Memory B cell (primary cell): ENCODE measurements at places on chromosomes 11 and 22.

DNA sequence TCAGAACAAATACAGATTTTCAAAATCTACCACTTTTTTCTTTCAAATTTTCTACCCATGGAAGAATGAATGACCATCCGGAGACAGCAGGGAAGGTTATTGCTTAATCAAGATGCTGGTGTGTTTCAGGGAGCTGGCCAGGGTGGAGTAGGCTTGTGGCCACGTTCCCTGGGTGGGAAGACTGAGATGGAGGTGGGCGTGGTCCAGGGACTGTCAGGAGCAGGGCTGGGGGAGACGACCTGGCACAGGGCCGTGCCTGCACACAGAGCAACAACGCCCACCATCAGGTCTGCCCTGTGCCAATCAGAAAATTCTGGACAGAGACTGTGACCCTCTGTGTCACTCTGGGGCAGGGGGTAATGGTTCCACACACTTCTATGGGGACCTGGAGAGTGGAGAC, 7.1 kb upstream of the APOBEC3H start:
- no peak for DNase-seq
- H3K36me3 ChIP-seq: peaks cover 12% of the 10 kb centered on the region
- H3K4me3 ChIP-seq: no peak overlapping the region
- H3K4me1 ChIP-seq: peaks cover 44% of the 10 kb centered on the region
- H3K27me3 ChIP-seq: no peaks in the 10 kb centered on the region

GRCh38 chr11:92752122-92752521, 217.3 kb upstream of the MTNR1B start:
- H3K27ac ChIP-seq: no peak overlapping the region
- no peaks in the 10 kb centered on the region for H3K4me1 ChIP-seq
- H3K36me3 ChIP-seq: no peaks in the 10 kb centered on the region
- no peaks in the 10 kb centered on the region for H3K27me3 ChIP-seq

DNA sequence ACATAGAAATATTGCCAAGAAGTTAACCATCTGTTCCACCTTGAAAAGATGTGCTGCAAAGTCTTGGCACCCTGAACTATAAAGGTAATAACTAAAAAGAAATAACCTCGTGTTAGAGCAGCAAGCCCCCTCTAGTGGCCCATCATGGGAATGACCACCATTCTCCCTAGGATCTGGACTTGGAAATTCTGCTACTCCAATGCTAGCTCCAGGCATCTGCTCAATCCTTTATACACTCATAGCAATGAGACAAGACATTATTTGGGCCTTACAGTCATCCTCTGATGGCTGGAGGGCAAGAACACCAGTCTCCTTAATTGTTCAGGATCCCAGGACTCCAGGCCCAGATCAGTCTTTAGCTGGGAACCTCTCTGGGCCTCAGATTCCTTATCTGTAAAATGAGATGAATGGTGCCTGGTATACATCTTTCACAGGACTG, 76.0 kb downstream of the CWC15 start:
- DNase-seq: peak; percentile 32
- H3K27ac ChIP-seq: no peak overlapping the region
- no peak overlapping the region for H3K4me3 ChIP-seq
- H3K4me1 ChIP-seq: no peaks in the 10 kb centered on the region
- no peaks in the 10 kb centered on the region for H3K36me3 ChIP-seq

DNA sequence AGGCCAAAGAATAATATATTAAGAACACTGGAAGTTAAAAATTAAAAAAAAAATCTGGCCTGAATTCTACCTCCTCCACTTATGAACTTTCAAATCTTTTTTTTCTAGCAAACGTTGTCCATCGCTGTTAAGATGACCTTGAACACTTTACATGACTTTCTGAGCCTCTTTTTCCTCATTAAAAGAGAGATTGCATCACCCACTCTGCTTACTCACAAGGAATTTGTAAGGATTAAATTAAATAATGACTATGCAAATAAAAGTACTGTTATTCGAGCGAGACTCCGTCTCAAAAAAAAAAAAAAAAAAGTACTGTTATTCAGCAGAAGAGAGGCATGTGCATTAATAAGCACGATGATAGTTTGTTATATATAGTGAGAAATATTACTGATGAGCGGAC, 285.1 kb upstream of the CCDC90B start:
- peaks cover 13% of the 10 kb centered on the region for H3K27me3 ChIP-seq
- no peak for DNase-seq
- H3K4me3 ChIP-seq: no peak overlapping the region
- no peak overlapping the region for H3K27ac ChIP-seq
- peaks cover 2% of the 10 kb centered on the region for H3K36me3 ChIP-seq
- no peaks in the 10 kb centered on the region for H3K4me1 ChIP-seq

DNA sequence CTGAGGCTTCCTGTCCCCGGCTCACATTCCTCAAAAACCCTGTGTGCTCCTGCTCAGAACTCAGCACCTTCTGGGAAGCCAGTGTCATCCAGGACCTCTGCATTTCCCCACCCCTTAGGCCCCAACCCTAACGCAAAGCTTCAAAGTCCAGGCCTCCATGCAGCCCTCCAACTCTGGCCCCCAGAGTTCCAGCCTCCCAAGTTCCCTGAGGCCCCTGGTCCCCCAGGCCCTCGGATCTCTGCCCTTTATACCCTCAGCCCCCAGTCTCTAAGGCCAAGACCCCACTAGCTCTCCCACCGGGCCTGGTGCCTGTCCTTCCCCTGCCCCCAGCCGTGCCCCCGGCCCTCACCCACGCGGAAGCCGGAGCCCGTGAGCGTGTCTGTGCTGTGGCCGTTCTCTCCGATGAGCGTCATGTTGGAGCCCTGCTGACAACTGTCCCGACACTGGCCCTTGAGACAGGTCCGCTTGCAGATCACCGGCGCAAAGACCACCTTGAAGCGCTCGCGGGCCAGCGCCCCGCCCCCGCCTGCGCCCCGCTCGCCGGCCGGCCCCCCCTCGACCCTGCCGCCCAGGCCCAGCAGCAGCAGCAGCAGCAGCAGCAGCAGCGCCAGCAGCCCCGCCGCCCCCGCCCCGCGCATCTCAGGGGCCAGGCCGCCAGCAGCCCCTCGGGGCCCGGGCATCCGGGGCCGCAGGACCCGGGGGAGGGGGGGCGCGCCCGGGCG, 718 bp downstream of the LTBP3 start:
- H3K4me3 ChIP-seq: peak overlapping the region; percentile 74
- H3K4me1 ChIP-seq: peaks cover 32% of the 10 kb centered on the region
- no peaks in the 10 kb centered on the region for H3K36me3 ChIP-seq
- H3K27me3 ChIP-seq: no peaks in the 10 kb centered on the region

- no peak overlapping the region for H3K4me3 ChIP-seq
- no peaks in the 10 kb centered on the region for H3K4me1 ChIP-seq
- DNase-seq: no peak
- peaks cover 7% of the 10 kb centered on the region for H3K27me3 ChIP-seq
- H3K27ac ChIP-seq: no peak overlapping the region
Observed at GRCh38 chr22:35958334-35958733, 70.3 kb downstream of the RBFOX2 start.

- H3K36me3 ChIP-seq: no peaks in the 10 kb centered on the region
- no peaks in the 10 kb centered on the region for H3K4me1 ChIP-seq
- H3K27me3 ChIP-seq: peaks cover 19% of the 10 kb centered on the region
- H3K4me3 ChIP-seq: no peak overlapping the region
Observed at GRCh38 chr11:120814531-120815318, 209.2 kb upstream of the TBCEL start.

DNA sequence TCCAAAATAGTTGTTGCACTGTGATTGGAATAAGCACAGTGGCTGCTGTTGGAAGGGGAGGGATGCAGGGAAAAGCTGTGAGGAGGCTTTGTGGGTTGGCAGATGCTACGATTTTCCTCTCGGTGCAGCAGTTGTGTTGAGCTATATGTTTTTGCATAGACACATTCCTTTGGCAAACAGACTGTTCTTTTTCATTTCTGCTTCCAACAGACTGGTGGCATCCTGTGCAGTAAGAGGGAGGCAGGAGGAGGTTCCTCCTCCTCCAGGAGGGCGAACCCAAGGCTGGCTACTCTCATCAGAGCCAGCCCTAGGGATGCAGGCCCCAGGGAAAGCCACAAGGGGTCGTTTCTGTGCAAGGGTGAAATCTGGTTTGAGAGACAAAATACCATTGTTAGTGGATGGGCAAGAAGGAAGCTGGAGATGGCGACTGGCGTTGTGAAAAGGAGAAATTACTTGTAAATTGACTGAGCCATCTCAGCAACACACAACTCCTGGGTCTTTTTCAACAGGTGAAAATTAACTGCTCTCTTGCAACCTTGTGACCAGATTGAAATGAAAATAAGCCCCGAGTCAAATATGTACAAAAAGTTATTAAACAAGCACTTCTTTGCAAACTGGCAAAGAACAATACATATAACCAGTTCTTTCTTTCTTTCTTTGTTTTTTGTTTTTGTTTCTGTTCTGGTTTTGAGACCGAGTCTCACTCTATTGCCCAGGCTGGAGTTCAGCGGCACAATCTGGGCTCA, 26.5 kb upstream of the UBASH3B start:
- H3K36me3 ChIP-seq: no peaks in the 10 kb centered on the region
- H3K4me1 ChIP-seq: peaks cover 4% of the 10 kb centered on the region
- H3K4me3 ChIP-seq: no peak overlapping the region

- H3K36me3 ChIP-seq: no peaks in the 10 kb centered on the region
- no peak for DNase-seq
- no peaks in the 10 kb centered on the region for H3K27me3 ChIP-seq
- no peak overlapping the region for H3K4me3 ChIP-seq
- H3K4me1 ChIP-seq: peaks cover 2% of the 10 kb centered on the region
Observed at GRCh38 chr22:37047006-37047405, 4.5 kb upstream of the KCTD17 start.

- no peaks in the 10 kb centered on the region for H3K36me3 ChIP-seq
- peak; percentile 53 for DNase-seq
Observed at GRCh38 chr11:116732271-116733042, 40.3 kb downstream of the BUD13 start.

GRCh38 chr11:30282289-30282631, 40.6 kb upstream of the ARL14EP start:
- no peaks in the 10 kb centered on the region for H3K36me3 ChIP-seq
- H3K4me3 ChIP-seq: peak overlapping the region; percentile 4
- H3K4me1 ChIP-seq: peaks cover 12% of the 10 kb centered on the region
- no peak overlapping the region for H3K27ac ChIP-seq

GRCh38 chr22:40376149-40376548, 5.8 kb downstream of the SGSM3 start:
- H3K27me3 ChIP-seq: no peaks in the 10 kb centered on the region
- peak overlapping the region; percentile 41 for H3K27ac ChIP-seq
- H3K4me3 ChIP-seq: peak overlapping the region; percentile 43
- peaks cover 22% of the 10 kb centered on the region for H3K4me1 ChIP-seq
- peaks cover 2% of the 10 kb centered on the region for H3K36me3 ChIP-seq

DNA sequence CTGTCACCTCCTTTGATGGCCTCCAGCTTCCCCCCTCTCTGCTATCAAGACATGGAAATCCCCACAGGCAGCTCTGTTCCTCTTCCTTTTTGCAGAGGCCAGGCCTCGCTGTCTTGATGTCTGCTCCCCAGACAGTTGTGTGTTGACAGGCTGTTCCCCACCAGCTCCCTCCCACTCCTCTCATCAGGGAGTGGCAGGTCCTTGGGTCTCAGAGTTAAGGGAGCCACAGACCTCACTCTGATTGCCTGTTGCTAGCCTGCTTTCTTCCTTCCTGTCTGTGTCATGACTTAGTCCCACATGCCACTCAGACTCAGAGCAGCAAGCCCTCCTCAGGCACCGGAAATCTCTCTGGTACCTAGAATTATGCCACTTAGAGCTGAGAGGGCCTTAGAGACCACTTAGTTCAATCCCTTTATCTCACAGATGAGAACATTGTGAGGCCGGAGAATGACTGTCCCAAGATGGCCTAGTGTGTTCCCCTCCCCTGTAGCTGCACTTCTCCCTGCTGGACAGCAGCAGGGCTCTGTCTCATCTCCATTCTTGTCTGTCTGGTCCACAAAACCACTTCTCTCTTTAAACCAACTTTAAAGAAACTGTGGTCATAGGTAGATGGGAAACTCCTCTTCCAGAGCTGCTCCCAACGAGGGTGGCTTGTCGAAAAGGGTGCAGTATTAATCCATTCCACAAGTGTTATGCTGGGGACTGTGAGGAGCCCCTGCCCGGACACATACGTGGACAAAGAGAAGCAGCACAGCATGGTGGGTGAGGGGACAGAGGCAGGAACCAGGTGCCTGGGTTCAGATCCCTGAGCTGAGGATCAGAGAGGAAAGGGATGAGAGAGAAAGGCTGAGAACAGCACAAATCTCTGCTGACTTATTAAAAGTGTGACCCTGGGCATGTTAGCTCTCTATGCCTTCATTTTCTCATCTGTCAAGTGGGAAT, 4.2 kb downstream of the AMPD3 start:
- H3K27ac ChIP-seq: peak overlapping the region; percentile 93
- no peaks in the 10 kb centered on the region for H3K27me3 ChIP-seq
- peak; percentile 63 for DNase-seq
- H3K4me1 ChIP-seq: peaks cover 59% of the 10 kb centered on the region
- H3K4me3 ChIP-seq: peak overlapping the region; percentile 78
- H3K36me3 ChIP-seq: peaks cover 18% of the 10 kb centered on the region

DNA sequence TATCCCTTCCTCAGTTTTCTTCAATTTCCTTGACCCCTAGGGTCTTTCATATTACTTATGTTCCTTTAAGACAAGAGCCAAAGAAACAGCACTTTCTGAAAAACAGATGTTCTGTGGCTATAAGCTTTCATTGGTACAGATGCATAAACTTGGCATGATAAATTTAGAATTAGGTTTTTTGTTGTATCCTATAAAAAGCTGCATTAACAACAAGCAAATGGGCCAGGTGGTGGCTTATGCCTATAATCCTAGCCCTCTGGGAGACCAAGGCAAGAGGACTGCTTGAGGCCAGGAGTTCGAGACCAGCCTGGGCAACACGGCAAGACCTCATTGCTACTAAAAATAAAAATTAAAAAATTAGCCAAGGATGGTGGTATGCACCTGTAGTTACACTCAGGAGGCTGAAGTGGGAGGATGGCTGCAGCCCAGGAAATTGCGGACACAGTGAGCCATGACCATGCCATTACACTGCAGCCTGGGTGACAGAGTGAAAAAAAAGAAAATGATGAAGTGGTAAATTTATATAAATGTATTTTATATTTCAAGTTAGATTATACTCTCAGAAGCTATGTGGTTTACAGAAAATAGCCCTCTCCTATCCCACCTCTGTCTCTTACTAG, 18.3 kb downstream of the KMT5B start:
- DNase-seq: no peak
- peaks cover 5% of the 10 kb centered on the region for H3K36me3 ChIP-seq
- H3K4me3 ChIP-seq: no peak overlapping the region
- no peak overlapping the region for H3K27ac ChIP-seq
- H3K4me1 ChIP-seq: peaks cover 54% of the 10 kb centered on the region

- no peaks in the 10 kb centered on the region for H3K27me3 ChIP-seq
- no peak overlapping the region for H3K27ac ChIP-seq
- no peaks in the 10 kb centered on the region for H3K36me3 ChIP-seq
- no peaks in the 10 kb centered on the region for H3K4me1 ChIP-seq
- no peak for DNase-seq
Observed at GRCh38 chr22:27487600-27488452, 313.7 kb downstream of the MN1 start.

- peaks cover 3% of the 10 kb centered on the region for H3K4me1 ChIP-seq
- no peak overlapping the region for H3K27ac ChIP-seq
- DNase-seq: no peak
- no peak overlapping the region for H3K4me3 ChIP-seq
- H3K27me3 ChIP-seq: peaks cover 10% of the 10 kb centered on the region
- no peaks in the 10 kb centered on the region for H3K36me3 ChIP-seq
Observed at GRCh38 chr11:64084951-64085710, 49.4 kb downstream of the FLRT1 start.

- no peaks in the 10 kb centered on the region for H3K4me1 ChIP-seq
- H3K27me3 ChIP-seq: no peaks in the 10 kb centered on the region
- H3K4me3 ChIP-seq: no peak overlapping the region
- no peak for DNase-seq
Observed at GRCh38 chr11:23021287-23021863, 161.1 kb upstream of the CCDC179 start.
